ENCODE measurements at places on chromosomes 11 and 22. TPM values are rescaled to one million over a fixed set of nuclear protein-coding genes. Genes with fewer than 3 reads are reported as not detected.

The ZBED5 gene
- 59.1 TPM for polyA plus RNA-seq

The SAAL1 gene
- 22.7 TPM for polyA plus RNA-seq

The GUCY1A2 gene
- polyA plus RNA-seq: 4.0 TPM

- H3K4me3 ChIP-seq: no peak overlapping the region
- peak overlapping the region; percentile 35 for H3K27ac ChIP-seq
- H3K4me1 ChIP-seq: peaks cover 25% of the 10 kb centered on the region
- H3K27me3 ChIP-seq: no peaks in the 10 kb centered on the region
- DNase-seq: no peak
These were observed 25.0 kb downstream of the SWAP70 start for GRCh38 chr11:9688716-9689511.

GRCh38 chr11:27423125-27423524, 49.5 kb downstream of the LGR4 start:
- no peak for DNase-seq
- no peaks in the 10 kb centered on the region for H3K27me3 ChIP-seq
- no peaks in the 10 kb centered on the region for H3K36me3 ChIP-seq
- no peak overlapping the region for H3K4me3 ChIP-seq
- H3K27ac ChIP-seq: no peak overlapping the region

DNA sequence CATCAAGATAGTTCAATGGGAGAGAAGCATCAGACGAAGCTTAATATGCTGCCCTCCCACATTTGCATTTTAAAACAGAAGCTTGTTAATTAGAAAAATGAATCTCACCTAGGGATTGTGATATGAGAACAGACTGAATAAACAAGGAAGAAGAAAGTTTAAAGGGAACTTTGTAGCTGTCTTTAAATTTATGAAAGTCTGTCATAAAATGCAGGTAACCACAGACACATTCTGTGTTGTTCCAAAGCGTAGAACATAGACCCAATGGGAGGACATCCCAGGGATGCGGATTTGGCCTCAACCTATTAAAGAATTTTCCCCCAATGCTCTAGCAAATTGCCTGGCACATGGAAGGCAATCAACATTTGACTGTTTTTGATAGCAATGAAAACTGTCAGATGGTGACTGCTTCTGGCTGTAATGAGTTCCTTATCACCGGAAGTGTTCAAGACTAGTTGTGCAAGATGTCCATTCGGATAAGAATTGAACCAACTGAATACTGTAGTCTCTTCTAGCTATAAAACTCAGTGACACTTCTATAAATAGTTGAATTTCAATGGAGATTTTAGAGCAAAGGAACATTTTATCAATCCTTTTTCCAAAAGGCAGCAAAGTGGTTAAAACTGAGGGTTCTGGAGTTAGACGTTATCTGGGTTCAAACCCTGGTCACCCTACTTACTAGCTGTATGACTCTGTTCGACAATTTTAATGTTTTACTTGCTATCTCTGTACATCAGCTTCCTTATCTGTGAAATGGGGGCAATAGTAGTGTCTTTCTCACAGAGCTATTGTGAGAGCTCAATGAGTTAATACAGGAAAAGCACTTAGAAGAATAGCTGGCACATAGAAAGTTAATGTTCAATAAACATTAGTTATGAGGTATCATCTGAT, 64.9 kb downstream of the LIF start:
- H3K36me3 ChIP-seq: no peaks in the 10 kb centered on the region
- H3K4me3 ChIP-seq: no peak overlapping the region
- DNase-seq: peak; percentile 48
- no peaks in the 10 kb centered on the region for H3K27me3 ChIP-seq

GRCh38 chr11:68780829-68781228, 29.5 kb upstream of the TESMIN start:
- H3K27me3 ChIP-seq: no peaks in the 10 kb centered on the region
- peaks cover 2% of the 10 kb centered on the region for H3K4me1 ChIP-seq
- no peak overlapping the region for H3K4me3 ChIP-seq
- H3K27ac ChIP-seq: no peak overlapping the region

DNA sequence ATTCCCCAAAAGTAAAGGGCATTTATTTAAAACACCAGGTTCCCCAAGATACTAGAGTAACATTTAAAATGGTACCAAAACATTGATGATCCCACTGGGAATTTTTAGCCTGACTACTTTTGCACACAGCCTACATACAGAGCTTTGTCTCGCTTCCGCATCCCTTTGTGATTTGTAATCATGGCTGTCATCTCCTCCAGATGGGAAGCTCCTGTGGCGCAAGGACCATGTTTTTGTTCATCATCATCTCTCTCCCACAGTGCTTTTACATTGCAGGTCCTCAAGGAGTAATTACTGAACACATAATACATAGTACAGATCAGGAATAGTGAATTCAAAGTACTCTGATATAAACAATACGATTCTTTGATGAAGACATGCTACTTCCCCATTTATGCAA, 231.2 kb upstream of the MTNR1B start:
- H3K36me3 ChIP-seq: no peaks in the 10 kb centered on the region
- no peaks in the 10 kb centered on the region for H3K4me1 ChIP-seq
- no peak for DNase-seq

DNA sequence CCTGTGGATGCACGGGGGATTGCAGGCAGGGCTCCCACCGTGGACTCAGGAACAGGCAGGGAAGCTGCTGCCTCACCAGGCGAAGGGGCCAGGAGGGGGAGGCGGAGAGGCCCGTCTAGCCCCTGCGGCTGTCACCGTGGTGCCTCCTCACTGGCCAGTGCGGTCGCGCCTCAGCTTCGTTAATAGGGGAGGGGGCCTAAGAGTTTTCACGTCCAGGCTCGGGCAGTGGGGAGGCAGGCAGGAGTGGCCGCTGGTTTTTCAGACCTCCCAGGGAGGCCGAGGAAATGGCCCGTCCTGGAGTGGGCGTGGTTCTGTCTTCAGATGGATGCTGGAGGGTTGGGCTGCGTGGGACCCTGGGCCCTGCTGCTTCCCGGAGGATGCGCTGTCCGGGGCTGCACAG, 91.1 kb upstream of the B3GAT1 start:
- no peaks in the 10 kb centered on the region for H3K36me3 ChIP-seq
- no peak for DNase-seq
- no peaks in the 10 kb centered on the region for H3K27me3 ChIP-seq
- no peaks in the 10 kb centered on the region for H3K4me1 ChIP-seq
- no peak overlapping the region for H3K27ac ChIP-seq

DNA sequence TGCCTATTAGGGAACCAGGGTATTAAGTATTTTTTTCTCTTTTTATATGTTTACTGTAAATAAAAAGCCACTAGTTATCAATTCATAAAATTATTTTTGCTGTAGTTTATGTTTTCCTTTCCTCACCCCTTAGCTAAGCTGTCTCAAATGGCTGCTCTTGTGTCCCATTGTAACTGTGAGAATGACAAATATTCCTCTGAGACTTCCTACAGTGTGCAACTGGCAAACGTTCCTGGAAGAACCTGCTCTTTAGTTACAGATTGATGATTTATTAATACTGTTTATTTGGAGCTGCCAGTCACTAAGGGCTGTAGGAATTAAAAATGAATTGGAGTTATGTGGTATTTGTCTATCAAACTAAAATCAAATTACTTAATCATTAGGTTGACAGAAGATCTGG, 675.4 kb upstream of the ARHGAP42 start:
- H3K27me3 ChIP-seq: no peaks in the 10 kb centered on the region
- no peak overlapping the region for H3K4me3 ChIP-seq
- peaks cover 21% of the 10 kb centered on the region for H3K4me1 ChIP-seq
- no peak for DNase-seq
- H3K36me3 ChIP-seq: no peaks in the 10 kb centered on the region

GRCh38 chr11:124193221-124194010, 10.3 kb downstream of the OR10D3 start:
- no peaks in the 10 kb centered on the region for H3K27me3 ChIP-seq
- no peak overlapping the region for H3K4me3 ChIP-seq
- H3K27ac ChIP-seq: no peak overlapping the region
- DNase-seq: no peak
- H3K36me3 ChIP-seq: no peaks in the 10 kb centered on the region
- peaks cover 5% of the 10 kb centered on the region for H3K4me1 ChIP-seq

GRCh38 chr22:46328797-46329196, 6.7 kb upstream of the TRMU start:
- no peak overlapping the region for H3K27ac ChIP-seq
- H3K36me3 ChIP-seq: peaks cover 27% of the 10 kb centered on the region
- no peaks in the 10 kb centered on the region for H3K4me1 ChIP-seq

DNA sequence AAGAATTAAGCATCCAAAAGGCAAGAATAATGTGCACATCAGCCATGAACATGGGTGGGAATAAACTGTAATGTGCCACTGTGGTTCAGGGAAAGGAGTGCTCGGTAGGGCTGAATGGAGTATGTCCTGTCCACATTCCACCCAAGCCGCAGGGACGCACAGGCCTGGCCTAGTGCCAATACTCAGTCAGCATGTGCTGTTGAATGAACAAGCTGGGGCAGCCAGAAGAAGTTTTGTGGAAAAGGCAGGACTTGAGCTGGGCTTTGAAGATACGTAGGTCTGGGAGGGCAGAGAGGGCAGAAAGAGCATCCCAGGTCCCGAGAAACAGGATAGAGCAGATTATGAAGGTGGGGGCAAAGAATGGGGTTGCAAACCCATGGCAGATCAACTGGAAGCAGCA, 60.0 kb upstream of the PLET1 start:
- peaks cover 24% of the 10 kb centered on the region for H3K4me1 ChIP-seq
- H3K4me3 ChIP-seq: no peak overlapping the region
- no peaks in the 10 kb centered on the region for H3K36me3 ChIP-seq
- no peak overlapping the region for H3K27ac ChIP-seq

DNA sequence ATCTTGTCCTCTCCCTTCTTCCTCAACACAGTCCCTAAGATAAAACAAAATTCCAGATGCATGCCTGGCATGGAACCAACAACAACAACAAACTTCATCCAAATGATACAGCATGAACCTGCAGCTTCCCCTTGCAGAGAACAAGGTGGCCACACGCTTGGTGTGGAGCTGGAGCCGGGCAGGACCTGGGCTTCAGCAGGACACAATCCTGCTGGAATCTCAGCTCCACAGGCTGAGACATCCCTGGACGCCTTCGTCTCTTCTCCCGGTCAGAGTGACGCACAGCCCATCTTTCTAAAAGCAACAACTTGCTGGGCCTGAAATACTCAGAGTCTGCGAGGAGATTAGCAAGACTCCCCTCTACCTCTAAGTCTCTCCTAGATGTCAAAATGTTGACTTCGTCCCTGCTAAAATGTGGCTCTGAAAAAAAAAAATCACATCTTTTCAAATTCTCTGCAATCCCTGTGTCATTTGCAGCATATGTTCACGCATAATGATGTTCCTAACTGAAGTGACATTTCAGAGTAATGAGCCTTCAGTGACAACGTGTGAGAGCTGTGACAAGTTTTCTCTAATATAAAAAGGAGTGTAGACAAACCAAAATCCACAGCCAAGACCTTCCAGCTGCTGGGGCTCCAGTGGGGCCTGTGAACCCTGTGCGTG, 1232.3 kb downstream of the TBC1D22A start:
- no peaks in the 10 kb centered on the region for H3K36me3 ChIP-seq
- no peak for DNase-seq
- no peaks in the 10 kb centered on the region for H3K27me3 ChIP-seq
- H3K27ac ChIP-seq: no peak overlapping the region

GRCh38 chr22:32852395-32853251, 51.1 kb downstream of the TIMP3 start:
- no peak overlapping the region for H3K27ac ChIP-seq
- no peaks in the 10 kb centered on the region for H3K4me1 ChIP-seq
- no peak overlapping the region for H3K4me3 ChIP-seq
- H3K27me3 ChIP-seq: no peaks in the 10 kb centered on the region

DNA sequence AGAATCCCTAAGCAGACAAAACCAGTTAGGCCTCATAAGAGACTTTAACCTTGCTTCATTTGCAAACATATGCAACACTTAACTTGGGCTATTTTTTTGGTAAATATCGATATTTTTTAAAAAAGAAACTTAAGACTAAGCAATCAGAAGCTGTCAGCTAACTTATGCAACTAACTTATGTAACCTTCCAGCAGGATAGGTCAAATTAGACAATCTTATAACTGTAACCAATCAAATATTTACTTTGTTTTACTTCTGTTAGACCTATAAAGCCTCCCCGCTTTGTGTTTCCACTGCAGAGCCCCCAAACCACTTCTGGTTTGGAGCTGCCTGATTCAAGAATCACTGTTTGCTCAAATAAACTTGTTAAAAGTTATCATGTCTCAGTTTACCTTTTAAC, 8.0 kb downstream of the MSANTD4 start:
- H3K4me3 ChIP-seq: no peak overlapping the region
- peaks cover 19% of the 10 kb centered on the region for H3K36me3 ChIP-seq
- H3K27ac ChIP-seq: no peak overlapping the region
- DNase-seq: no peak
- no peaks in the 10 kb centered on the region for H3K4me1 ChIP-seq

- H3K4me3 ChIP-seq: no peak overlapping the region
- H3K27ac ChIP-seq: no peak overlapping the region
- peaks cover 4% of the 10 kb centered on the region for H3K36me3 ChIP-seq
- no peaks in the 10 kb centered on the region for H3K4me1 ChIP-seq
These were observed 34.4 kb downstream of the TNRC6B start for GRCh38 chr22:40212121-40212520.

GRCh38 chr22:23969071-23969470, 2.4 kb downstream of the DDTL start:
- no peak overlapping the region for H3K27ac ChIP-seq
- no peaks in the 10 kb centered on the region for H3K27me3 ChIP-seq
- no peaks in the 10 kb centered on the region for H3K4me1 ChIP-seq
- no peak overlapping the region for H3K4me3 ChIP-seq

DNA sequence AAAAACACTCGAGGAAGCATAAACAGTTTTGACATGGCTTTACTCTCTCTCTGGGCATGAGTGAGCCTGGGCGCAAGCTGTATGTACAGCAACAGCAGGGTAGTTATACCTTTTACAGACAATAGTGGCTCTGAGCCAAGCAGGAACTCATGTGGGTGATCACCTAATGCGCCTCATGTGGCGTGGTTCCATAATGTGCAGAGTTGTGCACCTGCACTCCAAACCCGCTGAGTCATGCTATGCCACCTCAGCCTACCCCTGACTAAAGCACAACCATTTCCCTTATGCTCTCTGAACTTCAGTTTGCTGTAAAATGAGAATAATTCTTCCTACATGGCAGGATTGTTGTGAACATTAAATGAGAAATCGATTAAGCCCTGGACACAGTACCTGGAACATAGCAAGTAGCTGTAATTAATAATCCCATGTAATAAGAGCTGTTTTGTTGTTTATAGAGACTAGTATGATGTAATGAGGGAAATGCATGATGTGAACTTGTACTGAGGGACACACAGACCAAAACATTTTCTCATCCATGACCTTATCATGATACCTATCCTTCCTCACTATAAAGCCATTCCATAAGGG, 71.6 kb downstream of the CCDC34 start:
- H3K4me3 ChIP-seq: no peak overlapping the region
- DNase-seq: peak; percentile 55
- no peaks in the 10 kb centered on the region for H3K36me3 ChIP-seq
- H3K27me3 ChIP-seq: no peaks in the 10 kb centered on the region
- peaks cover 41% of the 10 kb centered on the region for H3K4me1 ChIP-seq

- H3K36me3 ChIP-seq: no peaks in the 10 kb centered on the region
- H3K27me3 ChIP-seq: no peaks in the 10 kb centered on the region
- peak overlapping the region; percentile 73 for H3K27ac ChIP-seq
- H3K4me3 ChIP-seq: no peak overlapping the region
These were observed 12.2 kb downstream of the FAR1 start for GRCh38 chr11:13680501-13681264.

DNA sequence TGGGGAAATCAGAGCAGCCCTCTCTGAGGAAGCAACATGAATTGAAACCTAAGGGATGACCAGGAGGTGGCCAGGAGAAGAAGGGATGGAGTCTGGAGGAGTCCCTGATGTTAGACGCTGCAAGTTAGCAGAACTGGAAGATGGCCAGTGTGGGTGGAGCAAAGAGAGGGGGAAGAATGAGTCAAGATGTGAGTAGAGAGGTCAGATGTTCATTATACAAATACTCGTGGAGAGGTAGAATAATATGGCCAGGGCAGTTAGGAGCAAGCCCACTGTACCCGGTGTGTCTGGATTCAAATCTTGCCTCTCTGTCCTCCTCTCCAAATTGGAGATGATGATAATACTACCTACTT, 242.0 kb downstream of the TENM4 start:
- H3K27ac ChIP-seq: no peak overlapping the region
- no peak overlapping the region for H3K4me3 ChIP-seq
- no peak for DNase-seq
- H3K27me3 ChIP-seq: no peaks in the 10 kb centered on the region

Data from large intestine (tissue), 12 donors.